AG04449 (cell line): ENCODE measurements at places on chromosomes 7 and 10.

GRCh38 chr7:69670701-69671100 is 72.4 kb downstream of the AUTS2 start:
- DNase-seq, result no peak

DNA sequence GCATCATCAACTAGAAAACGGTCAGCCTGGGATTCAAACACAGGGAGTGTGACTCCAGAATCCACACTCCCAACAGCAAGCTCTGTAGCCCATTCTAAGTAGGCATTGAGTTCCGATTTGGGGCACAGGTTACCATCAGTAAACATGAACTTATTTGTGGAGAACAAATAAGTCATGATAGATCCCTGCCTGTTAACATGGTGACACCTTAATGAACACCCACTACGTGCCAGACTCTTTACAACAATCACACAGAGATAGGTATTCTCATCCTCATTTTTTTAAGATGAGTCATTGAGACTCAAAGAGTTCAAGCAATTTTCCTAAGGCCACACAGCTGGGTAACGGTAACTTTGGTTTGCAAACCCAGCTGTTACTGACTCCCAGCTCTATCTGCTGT is 91.5 kb downstream of the LYZL2 start:
- DNase-seq, result no peak

DNA sequence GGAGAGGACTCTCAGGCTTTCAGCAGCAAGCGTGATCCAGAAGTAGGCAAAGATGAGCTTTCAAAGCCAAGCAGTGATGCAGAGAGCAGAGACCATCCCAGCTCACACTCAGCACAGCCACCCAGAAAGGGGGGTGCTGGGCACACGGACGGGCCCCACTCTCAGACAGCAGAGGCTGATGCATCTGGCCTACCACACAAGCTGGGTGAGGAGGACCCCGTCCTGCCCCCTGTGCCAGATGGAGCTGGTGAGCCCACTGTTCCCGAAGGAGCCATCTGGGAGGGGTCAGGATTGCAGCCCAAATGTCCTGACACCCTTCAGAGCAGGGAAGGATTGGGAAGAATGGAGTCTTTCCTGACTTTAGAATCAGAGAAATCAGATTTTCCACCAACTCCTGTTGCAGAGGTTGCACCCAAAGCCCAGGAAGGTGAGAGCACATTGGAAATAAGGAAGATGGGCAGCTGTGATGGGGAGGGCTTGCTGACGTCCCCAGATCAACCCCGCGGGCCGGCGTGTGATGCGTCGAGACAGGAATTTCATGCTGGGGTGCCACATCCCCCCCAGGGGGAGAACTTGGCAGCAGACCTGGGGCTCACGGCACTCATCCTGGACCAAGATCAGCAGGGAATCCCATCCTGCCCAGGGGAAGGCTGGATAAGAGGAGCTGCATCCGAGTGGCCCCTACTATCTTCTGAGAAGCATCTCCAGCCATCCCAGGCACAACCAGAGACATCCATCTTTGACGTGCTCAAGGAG is 95.5 kb downstream of the TACC2 start:
- no peak for DNase-seq

- no peak for DNase-seq
Observed at GRCh38 chr10:95531994-95532399, 29.2 kb downstream of the SORBS1 start.

GRCh38 chr10:44934416-44935200 is 23.5 kb downstream of the TMEM72 start:
- DNase-seq, result no peak

DNA sequence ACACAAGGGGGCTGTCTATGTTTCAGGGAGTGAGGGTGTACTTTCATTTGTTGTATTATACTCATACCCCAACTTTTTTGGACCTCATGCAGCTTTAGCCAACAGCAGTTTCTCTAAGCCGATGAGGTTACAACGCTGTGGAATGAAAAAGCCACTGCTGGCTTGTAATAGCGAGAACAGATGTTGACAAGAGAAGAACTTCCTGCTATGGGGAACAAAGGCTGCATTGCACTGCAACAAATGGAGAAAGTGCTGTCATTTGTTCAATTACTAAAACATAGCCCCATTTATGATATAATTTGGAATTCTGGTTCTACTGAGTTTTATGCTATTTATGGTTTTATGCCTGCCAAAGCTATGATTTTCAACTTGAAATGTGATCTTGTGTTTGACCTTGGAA is 104.2 kb upstream of the TMEM72 start:
- DNase-seq, result no peak
